ENCODE measurements at places on chromosomes 7 and 10. TPM values are rescaled to one million over a fixed set of nuclear protein-coding genes. Genes with fewer than 3 reads are reported as not detected.

- DNase-seq: no peak
- H3K27me3 ChIP-seq: no peaks in the 10 kb centered on the region
- peak overlapping the region; percentile 8 for H3K27ac ChIP-seq
- H3K4me3 ChIP-seq: no peak overlapping the region
- peaks cover 24% of the 10 kb centered on the region for H3K4me1 ChIP-seq
Observed at GRCh38 chr10:50561816-50562215, 61.9 kb downstream of the SGMS1 start.

DNA sequence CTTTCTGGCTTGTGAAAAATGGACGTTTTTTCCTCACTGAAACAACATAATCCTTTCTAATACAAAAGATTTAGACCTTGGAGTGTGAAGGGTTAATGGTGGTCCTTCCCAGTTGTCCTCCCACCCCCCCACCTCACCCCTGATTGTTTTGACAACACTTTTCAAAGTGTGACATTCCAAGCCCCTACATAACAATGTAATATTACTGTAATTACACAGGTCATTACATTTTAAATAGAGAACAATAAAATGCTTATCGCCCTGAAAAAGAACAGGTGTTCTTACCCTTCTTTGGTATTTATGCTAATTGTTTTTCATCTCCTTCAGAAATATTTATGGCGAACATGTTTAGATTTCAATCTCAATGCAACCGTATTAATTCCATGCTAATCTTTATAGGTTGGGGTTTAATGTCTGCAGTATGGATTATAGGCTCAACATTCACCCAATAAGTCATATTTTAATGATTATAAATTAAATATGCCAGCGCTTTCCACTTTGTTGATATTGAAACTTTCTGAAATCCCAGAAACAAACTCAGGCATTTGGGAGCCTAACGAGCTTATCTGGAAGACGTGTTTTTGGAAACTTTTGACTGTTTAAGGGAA lies 5.0 kb downstream of the TCF7L2 start:
- H3K27ac ChIP-seq: no peak overlapping the region
- no peak overlapping the region for H3K4me3 ChIP-seq
- peaks cover 14% of the 10 kb centered on the region for H3K4me1 ChIP-seq
- peaks cover 12% of the 10 kb centered on the region for H3K36me3 ChIP-seq
- no peak for DNase-seq

- H3K4me3 ChIP-seq: no peak overlapping the region
- no peaks in the 10 kb centered on the region for H3K27me3 ChIP-seq
- no peak overlapping the region for H3K27ac ChIP-seq
- H3K4me1 ChIP-seq: no peaks in the 10 kb centered on the region
- H3K36me3 ChIP-seq: peaks cover 9% of the 10 kb centered on the region
- no peak for DNase-seq
Observed at GRCh38 chr7:778271-778967, 51.3 kb upstream of the PRKAR1B start.

DNA sequence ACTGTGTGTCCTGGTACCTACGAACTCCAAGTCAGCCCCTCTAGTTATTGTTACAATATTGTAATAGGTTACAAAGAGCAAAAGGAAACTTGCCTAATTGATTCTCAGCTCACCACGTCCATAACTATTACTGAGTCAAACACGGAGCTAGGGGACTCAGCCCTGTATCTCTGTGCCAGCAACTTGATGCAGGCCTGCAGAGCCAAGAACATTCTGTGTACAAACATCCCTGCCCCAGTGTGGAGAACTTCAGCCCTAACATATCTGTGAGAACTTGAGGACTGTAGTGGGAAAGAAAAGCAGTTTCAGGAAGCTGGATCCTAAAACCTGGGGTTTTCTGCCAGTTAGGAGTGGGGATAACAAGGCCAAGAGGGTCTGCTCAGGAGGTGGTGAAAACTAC lies 114.9 kb upstream of the PRSS58 start:
- peaks cover 26% of the 10 kb centered on the region for H3K27me3 ChIP-seq
- peaks cover 5% of the 10 kb centered on the region for H3K4me1 ChIP-seq
- H3K4me3 ChIP-seq: no peak overlapping the region
- H3K36me3 ChIP-seq: no peaks in the 10 kb centered on the region
- no peak overlapping the region for H3K27ac ChIP-seq

DNA sequence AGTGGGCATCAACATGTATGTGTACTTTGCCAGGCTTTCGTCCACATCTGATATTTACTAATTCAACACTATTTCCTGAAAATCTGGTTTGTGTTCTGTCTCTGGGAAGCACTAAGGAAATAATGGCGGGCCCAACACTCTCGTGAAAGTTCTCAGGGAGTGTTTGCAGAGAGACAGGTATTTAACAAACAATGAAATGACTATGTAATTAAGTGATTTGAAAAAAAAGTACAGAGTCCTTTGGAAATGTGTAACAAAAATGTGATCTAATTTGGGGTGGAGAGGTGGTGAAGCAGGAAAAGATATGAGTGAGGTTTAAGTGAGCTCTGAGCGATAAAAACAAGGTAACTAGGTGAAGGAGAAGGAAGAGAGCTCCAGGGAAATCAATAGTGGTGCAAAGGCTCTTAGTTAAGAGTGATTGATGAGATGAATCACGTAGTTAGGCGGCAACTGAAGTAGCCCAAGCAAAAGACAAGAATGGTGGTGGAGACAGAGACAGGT lies 95.3 kb upstream of the DNAJB12 start:
- no peaks in the 10 kb centered on the region for H3K27me3 ChIP-seq
- no peak overlapping the region for H3K27ac ChIP-seq
- H3K36me3 ChIP-seq: peaks cover 3% of the 10 kb centered on the region
- H3K4me3 ChIP-seq: no peak overlapping the region

- peaks cover 6% of the 10 kb centered on the region for H3K4me1 ChIP-seq
- no peaks in the 10 kb centered on the region for H3K27me3 ChIP-seq
- peaks cover 3% of the 10 kb centered on the region for H3K36me3 ChIP-seq
- H3K27ac ChIP-seq: no peak overlapping the region
- DNase-seq: no peak
Observed at GRCh38 chr7:2587778-2588177, 29.0 kb downstream of the IQCE start.

- H3K4me1 ChIP-seq: no peaks in the 10 kb centered on the region
- DNase-seq: no peak
- H3K4me3 ChIP-seq: no peak overlapping the region
- H3K27me3 ChIP-seq: peaks cover 22% of the 10 kb centered on the region
Observed at GRCh38 chr10:122140461-122140902, 130.6 kb upstream of the BTBD16 start.

GRCh38 chr7:104453190-104453589 lies 124.8 kb downstream of the LHFPL3 start:
- H3K27me3 ChIP-seq: peaks cover 3% of the 10 kb centered on the region
- no peak overlapping the region for H3K27ac ChIP-seq
- H3K36me3 ChIP-seq: no peaks in the 10 kb centered on the region
- no peak for DNase-seq

CACNA2D1 gene
- total RNA-seq: not detected

DNA sequence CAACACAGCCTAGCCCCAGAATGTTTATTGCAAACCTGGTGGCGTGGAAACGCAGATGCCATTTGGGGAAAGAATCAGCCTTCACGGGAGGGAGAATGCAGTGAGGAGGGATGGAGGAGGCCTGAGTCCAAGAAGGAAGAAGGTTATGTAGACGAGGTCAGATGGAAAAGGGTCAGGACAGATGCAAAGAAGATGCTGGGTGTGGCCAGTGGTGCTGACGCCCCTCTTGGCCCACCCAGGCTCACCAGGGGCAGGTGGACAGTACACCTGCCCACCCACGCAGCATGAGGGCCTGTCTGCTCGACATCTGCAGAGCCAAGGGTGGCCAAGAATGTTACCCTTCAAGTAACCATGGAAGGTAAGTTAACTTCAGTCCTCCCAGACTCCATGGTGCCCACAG lies 40.5 kb downstream of the OAT start:
- peaks cover 7% of the 10 kb centered on the region for H3K4me1 ChIP-seq
- no peak overlapping the region for H3K4me3 ChIP-seq
- H3K36me3 ChIP-seq: peaks cover 8% of the 10 kb centered on the region
- no peak overlapping the region for H3K27ac ChIP-seq
- peaks cover 76% of the 10 kb centered on the region for H3K27me3 ChIP-seq

DNA sequence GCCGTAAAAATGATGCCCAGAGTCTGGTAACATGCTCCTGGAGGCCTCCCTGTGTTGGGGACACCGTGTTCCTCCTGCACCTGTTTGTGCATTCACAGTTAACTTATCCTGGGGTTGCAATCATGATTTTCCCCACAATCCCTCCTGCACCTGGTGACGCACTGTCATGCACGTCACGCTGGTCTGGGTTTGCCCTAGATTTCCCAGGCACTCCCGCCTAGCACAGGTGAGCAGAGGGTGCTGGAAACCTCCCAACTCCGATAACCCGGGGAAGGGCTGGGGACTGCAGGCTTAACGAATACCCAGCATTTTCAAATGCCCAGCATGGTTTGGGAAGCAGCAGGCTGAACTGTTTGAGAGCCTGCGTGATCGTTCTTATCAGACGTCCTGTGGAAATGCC lies 427.1 kb downstream of the TCERG1L start:
- no peak for DNase-seq
- H3K4me3 ChIP-seq: no peak overlapping the region

DNA sequence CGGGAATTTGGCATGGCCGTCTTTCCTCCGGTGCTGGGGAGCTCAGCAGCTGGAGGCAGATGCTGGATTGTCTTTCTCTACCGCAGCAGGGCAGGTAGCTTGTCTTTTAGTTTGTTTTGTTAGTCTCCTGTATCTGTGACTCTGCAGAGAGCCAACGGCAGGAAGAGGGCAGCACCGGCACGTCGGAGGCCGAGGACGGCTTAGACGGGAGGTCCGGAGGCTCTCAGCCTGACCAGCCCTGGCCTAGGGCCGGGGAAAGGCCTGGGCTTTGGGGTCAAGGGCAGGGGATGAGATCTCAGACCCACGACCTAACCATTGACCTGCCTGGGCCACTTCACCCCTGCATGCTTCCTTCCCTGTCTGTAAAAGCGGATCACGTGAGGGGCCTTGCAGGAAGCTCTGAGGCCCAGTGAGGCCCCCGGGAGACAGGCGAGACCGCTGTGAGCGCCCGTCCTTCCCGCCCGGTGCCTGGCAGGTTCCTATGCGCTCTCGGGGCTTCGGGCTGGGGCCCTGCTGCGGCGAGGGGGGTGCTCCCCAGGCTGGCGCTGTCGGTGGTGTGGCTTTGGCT lies 72.7 kb downstream of the LHPP start:
- H3K4me1 ChIP-seq: peaks cover 10% of the 10 kb centered on the region
- no peak overlapping the region for H3K27ac ChIP-seq
- no peaks in the 10 kb centered on the region for H3K36me3 ChIP-seq
- no peak for DNase-seq
- H3K27me3 ChIP-seq: no peaks in the 10 kb centered on the region

GRCh38 chr7:114656466-114656865 lies 241.9 kb downstream of the FOXP2 start:
- no peaks in the 10 kb centered on the region for H3K36me3 ChIP-seq
- no peak overlapping the region for H3K27ac ChIP-seq
- no peaks in the 10 kb centered on the region for H3K4me1 ChIP-seq
- no peak overlapping the region for H3K4me3 ChIP-seq

- no peak overlapping the region for H3K4me3 ChIP-seq
- no peaks in the 10 kb centered on the region for H3K36me3 ChIP-seq
- H3K27me3 ChIP-seq: no peaks in the 10 kb centered on the region
- no peak for DNase-seq
- H3K27ac ChIP-seq: no peak overlapping the region
- no peaks in the 10 kb centered on the region for H3K4me1 ChIP-seq
Observed at GRCh38 chr7:111424768-111425167, 137.5 kb downstream of the IMMP2L start.

WEE2 gene
- not detected for total RNA-seq

TDRD1 gene
- 0.20 TPM for total RNA-seq

ATRNL1 gene
- not detected for total RNA-seq

GRCh38 chr10:5960070-5960972 lies 17.0 kb downstream of the IL15RA start:
- no peaks in the 10 kb centered on the region for H3K36me3 ChIP-seq
- no peak overlapping the region for H3K4me3 ChIP-seq
- H3K27me3 ChIP-seq: no peaks in the 10 kb centered on the region
- no peak overlapping the region for H3K27ac ChIP-seq
- no peak for DNase-seq
- peaks cover 4% of the 10 kb centered on the region for H3K4me1 ChIP-seq

DNA sequence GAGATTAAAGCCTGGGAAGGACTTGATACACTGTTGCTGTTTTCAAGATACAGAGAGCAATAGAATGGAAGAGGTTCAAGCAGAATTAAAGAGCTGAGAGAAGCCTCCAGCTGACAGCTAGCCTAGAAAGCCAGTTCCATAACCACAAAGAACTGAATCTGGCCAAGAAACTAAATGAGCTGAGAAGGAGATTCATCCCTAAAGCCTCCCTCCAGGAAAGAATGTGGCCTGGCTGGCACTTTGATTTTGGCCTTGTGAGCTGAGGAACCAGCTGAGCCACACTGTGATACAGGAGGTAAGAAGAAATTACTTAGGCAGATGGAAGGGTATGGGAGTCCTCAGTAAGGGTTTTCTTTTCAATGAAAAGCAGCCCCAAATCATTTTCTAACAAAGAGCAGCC lies 324.1 kb downstream of the PHF14 start:
- no peaks in the 10 kb centered on the region for H3K4me1 ChIP-seq
- DNase-seq: no peak
- H3K27me3 ChIP-seq: no peaks in the 10 kb centered on the region
- H3K4me3 ChIP-seq: no peak overlapping the region

TAS2R41 gene
- 0.99 TPM for total RNA-seq

DNA sequence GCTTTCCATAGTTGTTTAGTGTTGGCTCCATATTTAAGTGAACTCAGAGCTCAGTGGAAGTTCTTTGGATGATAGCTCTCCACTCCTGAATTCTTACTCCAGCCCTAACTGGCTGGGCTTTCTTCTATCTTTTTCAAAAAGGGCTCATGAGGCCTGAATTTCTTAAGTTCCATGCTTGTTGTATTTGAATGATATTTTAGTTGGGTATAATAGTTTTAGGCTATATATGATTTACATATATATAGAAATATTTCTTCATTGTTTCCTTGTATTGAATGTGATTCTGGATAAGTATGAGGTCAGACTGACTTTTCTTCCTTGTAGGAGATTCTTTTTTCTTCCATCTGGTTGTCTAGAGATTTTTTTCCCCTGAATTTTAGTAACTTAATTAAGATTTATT lies 843.5 kb downstream of the LRMDA start:
- no peaks in the 10 kb centered on the region for H3K4me1 ChIP-seq
- no peaks in the 10 kb centered on the region for H3K36me3 ChIP-seq
- no peaks in the 10 kb centered on the region for H3K27me3 ChIP-seq
- no peak for DNase-seq

AS3MT gene
- 1.0 TPM for total RNA-seq

PHKG1 gene
- 6.2 TPM for total RNA-seq

TMEM176A gene
- total RNA-seq: not detected

DNA sequence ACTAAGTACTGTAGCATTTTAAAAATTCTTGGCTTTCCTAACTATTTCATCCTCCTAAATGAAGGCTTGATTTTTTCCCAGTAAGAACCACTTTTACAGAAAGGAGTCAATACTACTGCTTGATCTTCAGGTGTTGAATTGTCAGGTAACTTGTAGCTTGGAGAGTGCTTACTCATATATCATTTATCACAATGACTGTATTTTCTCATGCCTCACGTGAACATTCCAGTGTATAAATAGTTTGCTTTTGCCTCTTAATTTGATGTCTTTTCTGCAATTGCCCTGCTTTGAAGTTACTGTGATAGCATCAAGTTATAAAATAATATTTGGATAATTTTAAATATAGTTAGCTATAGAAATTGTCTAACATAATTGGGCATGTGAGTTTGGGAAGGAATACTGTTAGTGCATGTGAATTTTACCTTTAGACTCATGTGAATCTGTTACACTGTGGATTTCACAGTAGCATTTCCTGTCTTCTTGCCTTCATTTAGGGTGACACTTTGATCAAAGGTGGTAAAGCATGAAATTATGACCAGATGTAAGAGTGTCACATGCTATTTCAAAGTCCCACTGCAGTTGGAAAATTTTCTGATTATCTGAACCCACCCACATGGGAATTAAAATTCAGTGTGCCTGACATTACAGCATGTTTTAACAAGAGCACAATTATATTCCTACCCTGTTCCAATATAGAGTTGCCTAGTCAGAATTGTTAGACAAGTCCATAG lies 962.8 kb downstream of the DNAJB9 start:
- no peaks in the 10 kb centered on the region for H3K36me3 ChIP-seq
- H3K4me3 ChIP-seq: no peak overlapping the region
- no peak overlapping the region for H3K27ac ChIP-seq
- no peaks in the 10 kb centered on the region for H3K4me1 ChIP-seq
